ENCODE measurements at places on chromosomes 6 and 20.

DNA sequence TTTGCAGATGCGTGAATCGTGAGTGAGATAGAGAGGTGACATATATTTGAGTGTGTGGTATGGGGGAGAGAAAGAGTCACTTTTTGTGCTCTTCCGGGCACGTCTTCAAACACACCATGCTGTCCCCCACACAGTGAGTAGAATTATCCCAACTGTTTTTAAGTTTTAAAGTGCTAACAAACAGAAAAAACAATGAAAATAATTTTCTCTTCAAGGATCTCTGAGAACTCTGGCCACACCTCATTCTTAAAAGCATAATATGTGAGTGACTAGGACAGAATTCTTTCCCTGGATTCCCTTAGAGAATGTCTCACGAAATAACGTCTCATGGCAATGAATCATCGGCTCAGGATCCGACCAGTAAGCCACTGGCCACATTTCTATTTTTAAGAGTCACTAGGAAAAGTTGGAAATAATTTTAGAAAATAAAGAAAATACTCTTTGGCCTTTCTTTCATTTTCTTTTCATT, 235.7 kb upstream of the ZNF217 start:
- no peaks in the 10 kb centered on the region for H3K27me3 ChIP-seq
- DNase-seq, result peak; percentile 95
- H3K4me1 ChIP-seq, result peaks cover 12% of the 10 kb centered on the region
- H3K27ac ChIP-seq, result peak overlapping the region; percentile 99

GRCh38 chr20:18007534-18008292, 38.9 kb downstream of the MGME1 start:
- no peak overlapping the region for H3K4me3 ChIP-seq
- H3K27ac ChIP-seq, result no peak overlapping the region
- no peak for DNase-seq
- H3K27me3 ChIP-seq, result peaks cover 30% of the 10 kb centered on the region

GRCh38 chr6:39430871-39431523, 108.5 kb upstream of the KCNK16 start:
- H3K4me3 ChIP-seq, result no peak overlapping the region
- H3K27ac ChIP-seq, result no peak overlapping the region
- no peaks in the 10 kb centered on the region for H3K36me3 ChIP-seq
- DNase-seq, result peak; percentile 31

DNA sequence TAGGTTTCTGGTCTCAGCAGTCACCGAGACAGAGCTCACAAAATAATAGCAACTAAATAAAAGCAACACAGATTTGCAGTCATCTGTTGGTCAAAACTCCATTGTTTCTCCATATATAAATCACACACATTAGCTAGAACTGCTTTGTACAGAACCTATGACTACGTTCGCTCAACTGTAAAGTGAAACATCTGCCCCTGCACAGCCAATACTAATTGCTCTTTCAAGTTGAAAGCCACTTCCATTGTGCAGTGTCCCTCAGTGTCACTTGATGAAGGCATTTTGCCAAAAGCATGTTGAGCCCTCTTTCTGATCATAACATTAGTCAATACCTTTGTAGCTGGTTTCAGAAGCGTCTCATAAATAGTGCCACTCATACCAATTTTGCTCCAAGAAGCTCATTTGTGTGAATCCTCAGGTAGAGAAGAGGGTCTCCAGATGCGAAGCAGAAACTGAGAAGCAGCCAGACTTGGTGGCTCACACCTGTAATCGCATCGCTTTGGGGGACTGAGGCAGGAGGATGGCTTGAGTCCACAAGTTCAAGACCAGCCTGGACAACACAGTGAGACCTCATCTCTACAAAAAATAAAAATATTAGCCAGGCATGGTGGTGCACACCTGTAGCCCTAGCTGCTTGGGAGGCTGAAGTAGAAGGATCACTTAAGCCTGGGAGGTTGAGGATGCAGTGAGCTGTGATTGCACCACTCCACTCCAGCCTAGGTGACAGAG, 68.9 kb downstream of the PERP start:
- no peak for DNase-seq
- H3K4me3 ChIP-seq, result no peak overlapping the region
- H3K27me3 ChIP-seq, result no peaks in the 10 kb centered on the region

GRCh38 chr6:105994591-105995390, 91.3 kb upstream of the PRDM1 start:
- peak; percentile 90 for DNase-seq
- no peaks in the 10 kb centered on the region for H3K27me3 ChIP-seq
- peaks cover 15% of the 10 kb centered on the region for H3K4me1 ChIP-seq
- no peaks in the 10 kb centered on the region for H3K36me3 ChIP-seq
- peak overlapping the region; percentile 89 for H3K4me3 ChIP-seq

GRCh38 chr6:19795211-19795610, 42.0 kb upstream of the ID4 start:
- no peak for DNase-seq
- H3K4me1 ChIP-seq, result no peaks in the 10 kb centered on the region
- H3K4me3 ChIP-seq, result no peak overlapping the region
- no peak overlapping the region for H3K27ac ChIP-seq

GRCh38 chr6:99241905-99242534, 107.5 kb downstream of the FAXC start:
- H3K4me3 ChIP-seq, result no peak overlapping the region
- no peaks in the 10 kb centered on the region for H3K4me1 ChIP-seq
- DNase-seq, result peak; percentile 13
- no peaks in the 10 kb centered on the region for H3K36me3 ChIP-seq
- no peak overlapping the region for H3K27ac ChIP-seq

DNA sequence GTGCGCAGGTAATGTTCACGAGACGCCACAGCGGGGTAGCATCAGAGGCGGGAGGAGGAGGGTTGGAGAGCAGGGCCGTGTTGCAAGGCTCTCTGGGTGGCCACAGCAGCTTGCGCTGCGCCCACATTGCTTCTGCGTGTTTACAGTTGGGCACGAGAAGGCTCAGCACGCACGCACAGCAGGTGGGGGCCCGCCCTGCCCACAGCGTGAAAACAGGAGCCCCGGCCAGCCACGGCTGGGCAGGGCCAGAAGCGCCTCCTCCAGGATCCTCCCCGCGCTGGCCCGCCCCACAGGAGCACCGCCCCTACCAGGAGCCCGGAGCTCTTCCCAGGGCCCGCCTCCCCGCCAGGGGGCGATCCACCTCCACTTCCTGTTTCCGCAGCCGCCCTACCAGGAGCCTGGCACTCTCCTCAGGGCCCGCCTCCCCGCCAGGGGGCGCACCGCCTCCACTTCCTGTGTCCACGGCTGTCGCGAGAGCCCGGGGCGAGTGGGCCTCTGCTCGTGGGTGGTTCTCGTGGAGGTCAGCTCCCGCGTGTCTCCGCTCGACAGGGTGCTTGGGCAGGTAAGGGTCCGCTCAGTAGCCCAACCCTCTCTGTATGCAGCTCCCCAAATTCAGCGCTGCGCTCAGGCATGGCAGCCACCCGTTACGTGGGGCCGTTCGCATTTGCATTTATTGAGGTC, at the start of gene FAM50B:
Gene FAM50B, plus strand, starts transcription at position 449 of the 681 bp plus-strand sequence. CDS start 439 bp downstream, outside the sequence.
- no peak within 1 kb of the TSS for H3K4me3 ChIP-seq
- peak; percentile 82 for DNase-seq
- peaks cover 3% of the 10 kb centered on the region for H3K4me1 ChIP-seq
- no peaks in the 10 kb centered on the region for H3K36me3 ChIP-seq
- no peak within 1 kb of the TSS for H3K27ac ChIP-seq
- H3K27me3 ChIP-seq, result no peaks in the 10 kb centered on the region

DNA sequence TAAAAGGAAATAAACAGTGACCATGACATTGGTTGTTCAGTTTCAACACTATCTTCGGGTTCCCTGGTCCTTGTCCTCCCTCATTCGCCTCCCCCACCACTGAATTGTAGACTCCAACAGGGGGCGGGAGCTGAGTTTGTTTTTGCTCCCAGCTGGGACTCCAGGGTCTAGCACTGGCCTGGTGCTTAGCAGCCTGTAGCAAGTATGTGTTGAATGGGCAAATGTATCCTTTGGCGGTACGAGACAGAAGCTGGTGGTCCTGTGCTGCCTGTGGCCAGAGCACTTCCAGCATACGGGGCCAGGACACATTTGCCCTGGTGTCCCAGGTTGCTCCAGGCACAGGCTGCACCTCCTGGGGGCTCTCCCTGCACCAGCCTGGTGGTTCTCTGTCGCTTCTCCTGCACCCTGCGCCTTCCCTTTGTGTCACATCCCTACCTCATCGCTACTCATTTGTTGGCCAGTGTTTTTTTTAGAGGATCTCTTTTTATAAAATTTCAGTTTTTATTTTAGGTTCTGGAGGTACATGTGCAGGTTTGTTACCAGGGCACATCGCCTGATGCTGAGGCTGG, 40.1 kb downstream of the PHACTR3 start:
- H3K4me1 ChIP-seq, result no peaks in the 10 kb centered on the region
- peak overlapping the region; percentile 25 for H3K4me3 ChIP-seq
- H3K36me3 ChIP-seq, result no peaks in the 10 kb centered on the region
- no peak for DNase-seq

GRCh38 chr20:8299921-8300320, 167.9 kb downstream of the PLCB1 start:
- peak; percentile 20 for DNase-seq
- H3K4me3 ChIP-seq, result no peak overlapping the region
- no peaks in the 10 kb centered on the region for H3K36me3 ChIP-seq
- no peaks in the 10 kb centered on the region for H3K4me1 ChIP-seq
- no peak overlapping the region for H3K27ac ChIP-seq

DNA sequence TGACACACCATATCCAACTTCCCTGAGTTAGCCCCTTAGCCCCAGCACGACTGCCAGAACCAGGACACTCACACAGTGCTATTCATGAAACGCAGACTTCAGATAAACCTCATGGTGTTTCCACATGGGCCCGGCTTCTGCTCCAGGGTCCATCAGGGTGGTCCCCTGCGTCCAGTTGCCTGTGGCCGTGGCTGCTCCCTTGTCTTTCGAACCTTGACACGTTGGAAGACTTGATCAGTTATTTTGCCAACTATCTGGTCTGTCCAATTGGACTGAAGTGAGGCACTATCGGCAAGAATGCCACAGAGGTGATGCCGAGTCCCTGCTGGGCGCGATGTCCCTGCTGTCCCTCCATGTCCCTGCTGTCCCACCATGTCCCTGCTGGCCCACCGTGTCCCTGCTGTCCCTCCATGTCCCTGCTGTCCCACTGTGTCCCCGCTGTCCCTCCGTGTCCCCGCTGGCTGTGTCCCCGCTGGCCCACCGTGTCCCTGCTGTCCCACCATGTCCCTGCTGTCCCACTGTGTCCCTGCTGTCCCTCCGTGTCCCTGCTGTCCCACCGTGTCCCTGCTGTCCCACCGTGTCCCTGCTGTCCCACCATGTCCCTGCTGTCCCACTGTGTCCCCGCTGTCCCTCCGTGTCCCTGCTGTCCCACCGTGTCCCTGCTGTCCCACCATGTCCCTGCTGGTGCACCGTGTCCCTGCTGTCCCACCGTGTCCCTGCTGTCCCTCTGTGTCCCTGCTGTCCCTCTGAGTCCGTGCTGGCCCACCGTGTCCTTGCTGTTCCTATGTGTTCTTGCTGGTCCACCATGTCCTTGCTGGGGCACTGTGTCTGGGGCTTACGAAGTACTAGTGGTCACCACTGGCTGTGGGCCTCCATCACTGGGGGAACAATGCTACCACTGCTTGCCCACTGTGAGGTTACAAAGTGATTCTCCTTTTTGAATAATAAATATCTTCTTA, 251.4 kb downstream of the DLL1 start:
- no peak overlapping the region for H3K4me3 ChIP-seq
- DNase-seq, result no peak
- H3K27me3 ChIP-seq, result no peaks in the 10 kb centered on the region
- H3K36me3 ChIP-seq, result no peaks in the 10 kb centered on the region

- no peaks in the 10 kb centered on the region for H3K4me1 ChIP-seq
- no peaks in the 10 kb centered on the region for H3K27me3 ChIP-seq
- no peak overlapping the region for H3K4me3 ChIP-seq
- no peak overlapping the region for H3K27ac ChIP-seq
- no peak for DNase-seq
Measured at GRCh38 chr6:47865206-47865605, 83.4 kb downstream of the OPN5 start.

- H3K27ac ChIP-seq, result no peak overlapping the region
- no peaks in the 10 kb centered on the region for H3K27me3 ChIP-seq
- H3K4me1 ChIP-seq, result peaks cover 23% of the 10 kb centered on the region
Measured at GRCh38 chr6:35043381-35044130, 97.6 kb downstream of the TCP11 start.

- H3K4me3 ChIP-seq, result peak overlapping the region; percentile 56
- H3K27ac ChIP-seq, result peak overlapping the region; percentile 85
- peaks cover 16% of the 10 kb centered on the region for H3K36me3 ChIP-seq
Measured at GRCh38 chr6:10759884-10760329, 12.3 kb downstream of the TMEM14B start.

- DNase-seq, result peak; percentile 87
- H3K4me3 ChIP-seq, result no peak overlapping the region
- H3K27ac ChIP-seq, result no peak overlapping the region
- H3K27me3 ChIP-seq, result peaks cover 29% of the 10 kb centered on the region
- no peaks in the 10 kb centered on the region for H3K4me1 ChIP-seq
- no peaks in the 10 kb centered on the region for H3K36me3 ChIP-seq
Measured at GRCh38 chr6:28474441-28475219, 31.3 kb upstream of the ZSCAN23 start.

DNA sequence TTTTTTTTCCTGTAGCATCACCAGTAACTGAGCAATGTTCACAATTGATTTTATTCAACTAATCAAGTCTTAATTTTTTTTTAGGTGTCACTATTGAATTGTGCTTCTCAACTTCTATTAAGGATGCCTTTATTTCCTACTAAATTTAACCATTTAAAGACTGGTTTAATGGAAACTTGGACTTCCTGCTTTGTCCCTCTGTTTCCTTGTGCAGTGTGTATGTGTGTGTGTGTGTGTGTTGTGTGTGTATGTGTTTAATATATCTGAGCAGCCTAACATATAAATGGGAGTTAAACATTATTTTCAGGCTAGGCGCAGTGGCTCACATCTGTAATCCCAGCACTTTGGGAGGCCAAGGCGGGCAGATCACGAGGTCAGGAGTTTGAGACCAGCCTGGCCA, 1.8 kb downstream of the SERPINB6 start:
- peak; percentile 30 for DNase-seq
- H3K4me1 ChIP-seq, result peaks cover 9% of the 10 kb centered on the region
- no peak overlapping the region for H3K27ac ChIP-seq
- H3K36me3 ChIP-seq, result peaks cover 2% of the 10 kb centered on the region

GRCh38 chr6:15079288-15079817, 166.5 kb upstream of the JARID2 start:
- H3K36me3 ChIP-seq, result no peaks in the 10 kb centered on the region
- H3K4me1 ChIP-seq, result no peaks in the 10 kb centered on the region
- H3K4me3 ChIP-seq, result no peak overlapping the region
- H3K27ac ChIP-seq, result no peak overlapping the region
- no peak for DNase-seq

- peak; percentile 76 for DNase-seq
- peak overlapping the region; percentile 96 for H3K27ac ChIP-seq
- H3K4me1 ChIP-seq, result peaks cover 3% of the 10 kb centered on the region
- H3K4me3 ChIP-seq, result no peak overlapping the region
Measured at GRCh38 chr6:88725111-88725975, 238.1 kb downstream of the RNGTT start.

GRCh38 chr6:86657192-86657591, 280.1 kb upstream of the HTR1E start:
- no peak overlapping the region for H3K4me3 ChIP-seq
- no peak for DNase-seq
- H3K36me3 ChIP-seq, result no peaks in the 10 kb centered on the region
- no peaks in the 10 kb centered on the region for H3K4me1 ChIP-seq
- H3K27ac ChIP-seq, result no peak overlapping the region
- H3K27me3 ChIP-seq, result no peaks in the 10 kb centered on the region

- no peaks in the 10 kb centered on the region for H3K36me3 ChIP-seq
- no peak overlapping the region for H3K4me3 ChIP-seq
- H3K27me3 ChIP-seq, result no peaks in the 10 kb centered on the region
- no peak overlapping the region for H3K27ac ChIP-seq
- H3K4me1 ChIP-seq, result peaks cover 2% of the 10 kb centered on the region
Measured at GRCh38 chr6:132136981-132137380, 185.8 kb upstream of the CCN2 start.

Data from mesenchymal stem cell (in vitro differentiated cells and primary cell).